ENCODE measurements at places on chromosomes 3 and 15. TPM values are rescaled to one million over a fixed set of nuclear protein-coding genes. Genes with fewer than 3 reads are reported as not detected.

Gene TP63
- under 0.01 TPM for total RNA-seq

Gene C3orf85
- not detected for total RNA-seq

Gene ACTR8
- 18.3 TPM for total RNA-seq

Gene DUOXA2
- not detected for total RNA-seq

Gene SH3GL3
- not detected for total RNA-seq

Gene MCTP2
- total RNA-seq: 5.8 TPM

DNA sequence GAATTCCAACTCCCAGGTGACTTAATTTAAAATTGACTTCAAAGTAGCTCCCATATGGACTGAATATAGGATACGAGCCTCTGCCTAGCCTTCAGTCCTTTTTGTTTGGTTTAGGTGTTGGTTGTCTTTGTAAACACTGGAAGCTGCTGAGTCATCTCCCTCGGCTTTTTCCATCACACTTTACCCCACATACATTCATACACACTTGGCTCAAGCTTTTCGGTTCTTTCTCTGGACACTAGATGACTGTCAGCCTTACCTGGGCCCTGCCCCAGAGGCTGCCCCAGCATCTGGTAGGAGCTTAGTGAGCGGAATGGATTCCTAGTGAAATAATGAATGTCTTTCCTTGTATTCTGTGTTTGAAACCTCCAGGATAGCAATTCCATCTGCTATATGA lies 201.5 kb upstream of the IL12A start:
- DNase-seq: no peak
- H3K4me1 ChIP-seq: peaks cover 99% of the 10 kb centered on the region
- H3K27me3 ChIP-seq: no peaks in the 10 kb centered on the region
- H3K36me3 ChIP-seq: no peaks in the 10 kb centered on the region
- no peak overlapping the region for H3K4me3 ChIP-seq

- H3K27ac ChIP-seq: peak overlapping the region; percentile 50
- H3K36me3 ChIP-seq: no peaks in the 10 kb centered on the region
- no peak overlapping the region for H3K4me3 ChIP-seq
- no peaks in the 10 kb centered on the region for H3K27me3 ChIP-seq
- peaks cover 21% of the 10 kb centered on the region for H3K4me1 ChIP-seq
Measured at GRCh38 chr15:94670438-94671034, 439.2 kb downstream of the MCTP2 start.

- DNase-seq: no peak
- H3K4me1 ChIP-seq: no peaks in the 10 kb centered on the region
- H3K27me3 ChIP-seq: no peaks in the 10 kb centered on the region
- no peaks in the 10 kb centered on the region for H3K36me3 ChIP-seq
- H3K4me3 ChIP-seq: no peak overlapping the region
Measured at GRCh38 chr3:89101921-89102320, 5.5 kb upstream of the EPHA3 start.

DNA sequence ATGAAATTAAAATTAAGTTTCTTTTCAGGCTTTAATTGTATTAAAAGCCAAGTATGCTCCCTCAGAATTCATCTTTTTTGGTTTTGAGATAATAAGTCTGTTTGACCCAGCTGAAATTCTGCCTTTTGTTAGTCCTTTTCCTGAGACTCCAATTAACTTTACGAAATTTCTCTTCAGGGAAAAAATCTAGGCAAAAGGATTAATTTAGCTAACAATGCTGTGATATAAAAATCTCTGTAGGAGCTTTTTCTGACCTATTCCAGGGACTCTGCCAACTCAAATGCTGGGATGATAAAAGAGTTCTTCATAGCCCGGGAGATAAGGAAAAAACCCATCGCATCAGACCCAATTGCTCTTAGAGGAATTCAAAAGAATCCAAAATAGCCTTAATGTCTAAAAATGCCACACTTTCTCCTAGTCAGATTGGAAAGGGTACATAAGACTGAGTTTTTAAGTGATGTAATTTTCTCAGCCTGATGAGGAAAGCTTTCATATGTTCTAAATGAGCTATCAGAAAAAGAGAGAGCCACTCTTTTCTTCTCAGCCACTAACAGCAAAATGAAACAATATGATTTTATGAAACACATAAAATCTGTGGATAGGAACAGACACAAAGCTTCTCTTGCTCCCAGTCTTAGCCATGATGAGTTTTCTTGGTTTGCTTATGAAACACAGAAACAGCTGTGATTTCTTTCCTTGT lies 405.1 kb downstream of the ROBO1 start:
- no peaks in the 10 kb centered on the region for H3K36me3 ChIP-seq
- H3K27ac ChIP-seq: no peak overlapping the region
- no peak overlapping the region for H3K4me3 ChIP-seq
- no peaks in the 10 kb centered on the region for H3K4me1 ChIP-seq
- no peak for DNase-seq

GRCh38 chr3:27533718-27534573 lies 49.8 kb upstream of the SLC4A7 start:
- H3K4me3 ChIP-seq: no peak overlapping the region
- peak; percentile 94 for DNase-seq
- H3K4me1 ChIP-seq: peaks cover 37% of the 10 kb centered on the region
- no peaks in the 10 kb centered on the region for H3K27me3 ChIP-seq

DNA sequence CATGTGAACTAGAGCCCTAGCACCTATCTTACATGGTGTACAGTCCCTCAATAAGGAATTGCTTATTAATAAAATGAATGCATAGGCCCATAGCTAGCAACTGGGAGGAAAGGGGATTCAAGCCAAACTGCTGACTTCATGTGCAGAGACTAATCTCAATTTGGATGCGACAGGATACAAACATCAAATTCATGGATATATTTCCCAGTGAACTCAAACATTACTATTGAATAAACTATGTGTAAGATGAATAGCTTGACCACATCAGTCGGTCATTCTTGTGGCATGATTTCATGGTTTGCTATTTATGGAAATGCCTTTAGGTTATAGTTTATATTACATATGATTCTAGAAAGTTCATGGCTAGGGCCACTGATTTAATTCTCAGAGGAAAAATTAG lies 268.6 kb upstream of the SLITRK3 start:
- no peak overlapping the region for H3K4me3 ChIP-seq
- H3K36me3 ChIP-seq: no peaks in the 10 kb centered on the region
- H3K27me3 ChIP-seq: no peaks in the 10 kb centered on the region
- H3K27ac ChIP-seq: peak overlapping the region; percentile 82
